ENCODE measurements at places on chromosomes 1 and 21.

- no peak for DNase-seq
Observed at GRCh38 chr1:157596384-157596783, 1.5 kb downstream of the FCRL4 start.

DNA sequence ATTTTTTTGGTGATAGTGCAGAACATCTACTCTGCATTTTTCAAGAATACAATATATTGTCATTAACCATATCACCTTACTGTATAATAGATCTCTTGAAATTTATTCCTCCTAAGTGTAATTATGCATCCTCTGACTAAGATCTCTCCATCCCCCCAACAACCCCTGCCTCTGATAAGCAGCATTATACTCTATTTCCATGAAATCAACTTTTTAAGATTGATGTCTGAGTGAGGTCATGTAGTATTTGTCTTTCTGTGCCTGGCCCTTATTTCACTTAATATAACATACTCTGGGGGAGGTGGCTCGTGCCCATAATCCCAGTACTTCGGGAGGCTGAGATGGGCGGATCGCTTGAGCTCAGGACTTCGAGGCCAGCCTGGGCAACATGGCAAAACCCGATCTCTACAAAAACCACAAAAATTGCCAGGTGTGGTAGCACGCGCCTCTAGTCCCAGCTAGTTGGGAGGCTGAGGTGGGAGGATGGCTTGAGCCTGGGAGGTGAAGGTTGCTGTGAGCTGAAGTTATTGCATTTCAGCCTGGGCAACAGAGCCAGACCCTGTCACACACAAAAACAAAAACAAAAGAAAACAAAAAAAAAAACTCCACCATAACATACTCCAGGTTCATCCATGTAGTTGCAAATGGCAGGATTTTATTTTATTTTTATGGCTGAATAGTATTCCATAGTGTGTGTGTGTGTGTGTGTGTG is 5.7 kb downstream of the ACOT11 start:
- DNase-seq: no peak

DNA sequence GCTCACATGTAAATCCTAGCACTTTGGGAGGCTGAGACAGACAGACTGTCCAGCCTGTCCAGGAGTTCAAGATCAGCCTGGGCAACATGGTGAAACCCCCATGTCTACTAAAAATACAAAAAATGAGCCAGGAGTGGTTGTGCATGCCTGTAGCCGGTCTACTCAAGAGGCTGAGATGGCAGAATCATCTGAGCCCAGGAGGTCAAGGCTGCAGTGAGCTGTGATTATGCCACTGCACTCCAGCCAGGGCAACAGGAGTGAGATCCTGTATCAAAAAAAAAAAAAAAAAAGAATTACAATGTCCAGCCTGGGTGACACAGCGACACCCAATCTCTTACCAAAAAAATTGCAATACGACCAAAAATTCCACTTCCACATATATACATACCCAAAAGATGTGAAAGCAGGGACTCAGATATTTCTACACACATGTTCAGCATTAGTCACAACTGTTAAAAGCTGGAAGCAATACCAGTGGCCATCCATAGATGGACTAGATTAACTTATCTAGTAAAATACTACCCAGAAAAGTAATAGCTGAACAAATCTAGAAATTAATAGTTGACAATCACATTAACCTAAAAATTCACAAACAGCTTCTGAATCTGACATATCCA is 49.2 kb downstream of the ASH1L start:
- no peak for DNase-seq

DNA sequence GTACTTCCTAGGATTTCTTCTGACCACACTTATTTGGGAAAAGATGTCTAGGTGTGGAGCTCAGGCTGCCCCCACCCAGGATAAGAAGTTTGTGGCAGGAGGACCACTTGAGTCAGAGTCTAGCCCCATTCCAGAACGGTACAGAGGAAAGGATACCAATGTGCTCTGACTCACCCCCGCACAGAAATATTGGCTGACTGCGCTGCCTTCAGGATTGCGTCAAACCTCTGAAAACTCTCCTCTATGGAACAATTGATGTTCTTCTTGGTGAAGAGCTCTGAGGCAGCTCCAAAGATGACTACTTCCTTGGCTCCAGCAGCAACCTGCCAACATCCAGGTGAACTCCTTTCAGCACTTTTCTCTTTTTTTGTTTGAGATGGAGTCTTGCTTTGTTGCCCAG is 11.2 kb downstream of the HMGCL start:
- no peak for DNase-seq

DNA sequence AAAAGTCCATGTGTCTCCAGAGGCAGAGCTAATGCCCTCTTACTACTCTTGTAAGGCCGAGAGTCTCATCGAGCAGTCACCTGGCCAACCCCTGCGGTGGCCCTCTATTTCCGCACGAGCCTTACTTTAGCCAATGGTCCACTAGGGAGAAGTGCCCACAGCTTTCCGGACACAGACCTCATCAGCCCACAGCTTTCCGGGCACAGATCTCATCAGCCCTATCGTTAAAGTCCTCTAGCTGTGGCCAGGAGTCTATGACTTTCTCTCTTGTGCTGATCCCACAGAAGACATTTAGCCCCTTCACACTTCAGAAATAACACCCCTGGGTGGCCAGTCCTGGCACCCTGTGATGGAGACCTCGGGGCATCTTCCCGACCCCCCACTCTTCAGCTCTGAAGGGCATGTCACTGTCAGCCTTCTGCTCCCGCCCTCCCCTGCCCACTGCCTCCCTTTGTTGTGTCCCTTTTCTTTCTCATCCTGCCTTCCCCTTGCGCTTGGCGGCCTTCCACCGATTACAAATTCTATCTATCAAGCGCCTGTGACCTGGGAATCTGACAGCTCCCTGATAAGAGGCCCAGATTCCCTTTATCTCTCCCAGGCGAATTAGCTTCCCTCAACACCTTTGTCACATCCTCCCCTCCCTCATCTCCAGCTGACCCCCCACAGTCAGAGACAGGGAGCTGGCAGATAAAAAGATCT is 161.0 kb downstream of the PLXNA2 start:
- no peak for DNase-seq

DNA sequence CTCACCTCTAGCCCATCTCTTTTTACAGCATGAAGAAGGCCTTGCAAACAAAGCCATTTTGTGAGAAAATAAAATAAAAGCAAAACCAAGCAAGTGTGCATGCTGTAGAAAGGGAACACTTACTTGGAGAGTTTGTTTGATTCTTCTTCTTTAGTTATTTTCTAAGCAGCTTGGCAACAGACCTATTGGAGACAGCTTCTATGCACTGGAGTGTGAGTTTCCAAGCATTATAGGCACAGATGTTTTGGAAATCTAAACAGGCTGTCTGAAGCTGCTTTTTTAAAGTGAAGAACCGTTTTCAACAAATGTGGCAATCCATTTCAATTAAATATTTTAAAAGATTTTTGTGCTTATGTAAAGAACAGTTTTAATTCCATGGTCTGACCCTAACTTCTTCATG is 76.6 kb downstream of the NGF start:
- DNase-seq: no peak

DNA sequence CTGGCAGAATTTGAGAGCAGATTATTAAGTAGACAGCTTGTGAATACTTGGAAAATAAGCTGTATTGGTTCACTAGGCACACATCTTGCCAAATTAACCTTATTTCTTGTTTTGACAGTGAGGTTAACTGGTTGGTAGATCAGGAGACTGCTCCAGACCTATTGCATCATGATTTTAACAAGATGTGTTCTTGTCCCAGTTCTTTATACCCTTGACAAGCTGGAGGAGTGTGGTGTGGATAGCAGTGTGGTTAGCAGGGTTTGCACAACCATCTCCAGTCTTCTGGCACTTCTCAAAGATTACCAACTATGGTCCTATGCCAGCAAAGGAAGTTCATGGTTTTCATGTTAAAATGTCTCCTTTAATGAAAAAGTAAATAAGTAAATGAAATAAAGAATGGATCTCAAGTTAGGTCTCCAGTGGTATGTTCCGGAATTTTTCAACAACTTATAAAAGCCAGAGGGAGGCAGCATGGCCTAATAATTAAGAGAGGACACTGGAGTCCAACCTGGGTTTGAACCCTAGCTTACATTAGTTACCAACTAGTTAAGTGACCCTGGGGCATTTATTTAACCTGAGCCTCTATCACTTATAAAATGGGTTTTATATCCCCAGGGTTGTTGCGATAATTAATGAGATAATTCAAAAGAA is 34.1 kb downstream of the DDX20 start:
- no peak for DNase-seq

- no peak for DNase-seq
Observed at GRCh38 chr1:191026828-191027227, 549.2 kb upstream of the BRINP3 start.

- no peak for DNase-seq
Observed at GRCh38 chr1:89822999-89823628, 2.3 kb downstream of the LRRC8D start.

DNA sequence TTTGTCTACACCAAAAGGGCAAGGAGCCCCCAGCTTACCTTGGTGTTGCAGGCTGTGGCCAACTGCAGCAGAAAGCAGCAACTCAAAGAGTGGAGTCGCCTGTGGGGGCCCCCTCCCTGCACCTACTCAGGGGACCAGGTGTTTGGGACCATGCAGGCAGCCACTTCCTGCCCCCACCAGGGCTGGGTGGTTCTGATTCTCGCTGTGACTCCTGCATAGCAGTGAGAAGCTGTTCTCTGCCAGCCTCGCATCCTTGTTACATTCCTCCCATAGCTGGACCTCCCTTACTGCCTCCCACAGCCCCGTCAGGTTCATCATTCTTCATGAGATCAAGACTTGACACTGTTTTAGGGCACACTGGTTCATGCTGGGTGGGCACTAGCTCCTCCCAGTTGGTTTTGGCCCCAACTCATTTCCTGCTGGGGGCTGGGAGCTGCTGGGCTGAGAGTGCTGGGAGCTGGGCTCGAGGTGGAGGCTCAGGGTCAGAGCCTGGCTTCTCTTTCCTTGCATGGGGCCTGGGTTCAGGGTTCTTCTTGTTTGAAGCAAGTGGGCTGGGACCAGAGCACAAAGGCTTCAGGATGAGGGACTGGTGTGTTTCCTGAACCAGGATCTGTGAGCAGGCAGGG is 146.9 kb upstream of the C1orf174 start:
- DNase-seq: no peak

GRCh38 chr1:63442141-63442475 is 74.7 kb downstream of the ALG6 start:
- no peak for DNase-seq

- DNase-seq: no peak
Observed at GRCh38 chr1:54436826-54437225, 30.6 kb upstream of the SSBP3 start.

GRCh38 chr1:15141935-15142539 is 11.5 kb upstream of the TMEM51 start:
- DNase-seq: no peak
